ENCODE measurements at places on chromosomes 3 and 15.

DNA sequence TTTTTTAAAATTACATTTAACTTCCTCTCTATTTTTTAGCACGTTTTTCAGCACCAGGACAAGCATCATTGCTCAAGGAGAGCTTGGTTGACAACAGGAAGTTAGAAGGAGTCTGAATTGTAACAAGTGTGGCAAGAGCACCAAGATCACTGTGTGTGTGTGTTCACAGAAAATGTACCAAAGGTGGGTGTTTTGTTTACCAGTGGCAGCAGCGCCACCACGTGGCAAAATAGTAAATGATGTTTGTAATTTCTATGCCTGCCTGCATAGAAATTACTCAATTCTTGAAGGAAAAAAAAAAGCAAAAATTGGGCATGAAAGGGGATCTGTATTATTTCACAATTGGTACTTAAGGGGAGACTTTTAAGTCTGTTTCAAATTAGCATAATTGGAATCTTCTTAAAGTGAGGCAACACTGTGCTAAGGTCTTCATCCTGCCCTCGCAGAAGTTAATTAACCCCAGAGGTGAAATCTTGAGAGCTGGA, 7.4 kb upstream of the U2SURP start:
- peak; percentile 75 for DNase-seq

GRCh38 chr15:82792068-82792467, 13.8 kb downstream of the FSD2 start:
- DNase-seq = no peak

DNA sequence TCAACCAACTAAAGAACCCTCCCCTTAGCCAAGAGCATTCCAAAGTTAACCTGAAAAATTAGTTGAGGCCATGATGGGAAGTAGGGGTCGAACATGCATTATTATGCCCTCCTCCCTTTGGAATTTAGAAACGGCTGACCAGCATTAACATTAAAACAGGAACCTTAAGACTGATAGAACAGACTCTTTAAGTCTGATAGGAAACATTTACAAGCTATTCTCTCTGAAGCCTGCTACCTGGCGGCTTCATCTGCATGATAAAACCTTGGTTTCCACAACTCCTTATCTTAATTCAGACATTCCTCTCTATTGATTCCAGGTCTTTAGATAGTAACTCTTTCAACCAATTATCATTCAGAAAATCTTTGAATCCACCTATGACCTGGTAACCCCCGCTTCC, 331.0 kb downstream of the CGGBP1 start:
- no peak for DNase-seq

GRCh38 chr15:69194854-69195253, 34.4 kb downstream of the GLCE start:
- DNase-seq = no peak

DNA sequence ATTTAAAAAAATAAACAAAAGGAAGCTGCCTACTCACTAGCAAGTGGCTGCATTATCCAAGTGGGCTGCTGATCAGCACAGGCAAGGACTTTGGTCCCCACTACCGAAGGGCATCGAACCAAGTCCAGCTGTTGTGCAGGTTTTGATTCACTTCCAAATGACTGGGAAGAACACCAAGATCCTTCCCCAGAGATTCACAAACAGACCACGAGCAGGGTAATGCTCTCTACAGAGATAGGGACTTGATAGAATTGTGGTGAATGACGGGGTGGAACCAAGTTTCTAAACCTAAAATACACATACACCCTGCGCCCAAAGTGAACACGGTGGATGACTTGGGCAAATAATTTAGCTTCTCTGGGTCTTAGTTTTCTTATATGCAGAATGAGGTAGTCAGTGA, 203.7 kb upstream of the ICE2 start:
- DNase-seq = no peak

GRCh38 chr3:191380001-191380400, 49.7 kb upstream of the UTS2B start:
- no peak for DNase-seq

GRCh38 chr3:136632625-136633081, 119.5 kb downstream of the STAG1 start:
- DNase-seq = no peak

GRCh38 chr3:25277503-25277902, 150.6 kb upstream of the RARB start:
- DNase-seq = no peak

DNA sequence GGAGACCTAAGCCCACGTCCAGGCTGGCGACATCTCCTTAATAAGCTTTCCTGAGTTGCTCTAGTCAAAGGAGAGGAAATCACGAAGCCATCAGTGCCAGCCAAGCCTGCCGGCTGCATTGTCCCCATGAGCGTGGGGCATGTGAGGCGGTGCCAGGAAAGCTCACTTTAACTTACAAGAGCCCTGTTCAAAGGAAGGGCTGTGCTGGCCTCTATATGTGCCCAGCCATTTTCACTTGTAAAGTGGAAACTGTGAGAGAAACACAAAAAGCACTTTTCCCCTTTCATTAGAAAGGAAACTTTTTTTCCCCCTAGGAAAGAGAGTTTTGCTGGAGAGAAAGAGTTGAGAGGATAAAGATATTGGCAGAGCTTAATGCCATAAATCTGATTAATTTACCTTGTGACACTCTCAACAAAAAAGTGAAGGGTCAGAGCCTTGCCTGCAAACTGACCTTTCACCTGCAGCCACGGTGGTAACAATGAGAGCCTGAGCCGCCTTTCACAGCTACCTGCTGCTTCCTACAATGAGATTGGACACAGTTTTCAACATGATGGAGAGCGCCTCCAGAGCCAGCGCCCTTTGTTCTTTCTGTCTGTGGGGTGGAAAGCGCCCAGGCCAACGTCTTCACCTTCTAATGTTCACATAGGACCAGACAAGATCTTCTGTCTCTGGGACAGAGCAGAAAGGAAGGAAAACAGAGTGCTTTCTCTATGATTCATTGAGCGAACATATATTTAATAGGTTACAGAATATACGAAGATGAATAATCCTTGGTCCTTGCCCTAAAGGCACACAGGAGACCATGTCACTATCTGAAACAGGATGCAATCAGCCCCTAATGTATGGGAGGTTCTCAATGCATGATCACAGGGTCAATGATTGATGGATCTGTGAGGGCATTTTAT, 233.1 kb upstream of the HES1 start:
- DNase-seq = no peak

DNA sequence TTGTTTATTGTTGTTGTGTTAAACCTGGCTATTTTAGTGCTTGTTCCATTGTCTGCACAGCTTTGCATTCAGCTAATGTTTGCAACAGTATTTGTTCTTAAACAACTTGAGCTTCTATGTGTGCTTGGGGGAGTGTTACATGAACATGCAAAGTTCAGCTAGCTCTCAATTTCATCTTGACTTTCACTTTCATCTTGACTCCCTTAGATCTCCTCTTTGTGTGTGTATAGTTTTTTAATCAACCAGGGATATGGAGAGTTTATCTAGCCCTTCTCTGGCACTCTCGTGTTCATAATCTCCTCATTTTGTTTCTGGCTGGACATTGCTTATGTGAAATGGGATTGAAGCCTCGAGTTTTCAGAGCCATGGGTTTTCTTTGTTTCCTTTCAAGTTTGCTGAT, 212.4 kb upstream of the ZBTB20 start:
- DNase-seq = peak; percentile 27

DNA sequence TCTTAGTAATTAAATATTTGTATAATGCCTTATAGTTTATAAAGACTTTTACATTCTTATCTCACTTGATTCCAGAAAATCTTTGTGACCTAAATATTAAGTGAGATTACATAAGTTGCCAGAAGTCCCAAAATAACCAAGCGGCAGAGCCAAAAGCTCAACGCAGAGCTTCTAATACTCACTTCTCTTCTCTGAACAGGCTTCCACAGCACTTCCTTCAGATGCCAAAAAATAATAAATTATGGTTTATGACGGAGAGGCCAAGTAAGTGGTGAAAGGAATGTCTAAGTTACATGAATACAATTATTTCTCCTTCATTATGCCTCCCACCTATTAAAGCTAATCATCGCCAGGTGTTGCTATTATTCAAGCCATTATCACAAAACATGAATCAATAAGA, 110.3 kb downstream of the GBE1 start:
- no peak for DNase-seq

DNA sequence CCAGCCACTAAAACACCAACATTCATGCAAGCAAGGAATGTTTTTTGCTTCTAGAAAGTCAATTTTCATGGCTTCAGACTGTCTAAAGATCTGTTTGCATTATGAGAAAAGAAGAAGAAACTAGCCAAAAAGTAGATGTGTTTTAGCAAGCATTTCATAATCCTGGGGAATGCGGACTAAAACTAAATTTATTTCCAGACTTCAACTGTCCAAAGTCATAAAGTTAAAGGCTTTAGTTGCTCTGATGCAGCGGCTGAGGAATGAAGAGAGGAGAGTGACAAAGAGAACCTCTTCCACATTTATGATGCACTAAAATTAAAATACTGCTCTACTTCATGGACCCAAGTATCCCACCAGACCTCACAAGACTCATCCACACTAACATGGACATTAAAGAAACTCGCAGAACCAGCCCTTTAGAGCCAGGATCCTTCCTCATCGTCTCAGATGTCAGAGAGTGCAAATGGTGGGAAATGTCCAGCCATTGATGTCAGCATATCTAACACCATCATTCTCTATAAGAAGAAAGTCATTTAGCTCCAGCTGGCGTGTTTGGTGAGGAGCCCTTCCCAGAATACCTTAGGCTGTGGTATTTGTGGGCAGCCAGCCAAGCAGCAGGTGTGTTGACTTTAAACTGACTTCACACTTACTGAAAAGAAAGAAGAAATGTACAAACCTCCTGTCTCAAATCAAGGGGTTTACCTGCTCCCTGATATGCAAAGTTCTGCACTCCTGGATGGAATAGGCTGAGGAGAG, 17.4 kb downstream of the FYCO1 start:
- peak; percentile 87 for DNase-seq

- no peak for DNase-seq
Measured at GRCh38 chr15:48696627-48697312, 51.3 kb upstream of the FBN1 start.

DNA sequence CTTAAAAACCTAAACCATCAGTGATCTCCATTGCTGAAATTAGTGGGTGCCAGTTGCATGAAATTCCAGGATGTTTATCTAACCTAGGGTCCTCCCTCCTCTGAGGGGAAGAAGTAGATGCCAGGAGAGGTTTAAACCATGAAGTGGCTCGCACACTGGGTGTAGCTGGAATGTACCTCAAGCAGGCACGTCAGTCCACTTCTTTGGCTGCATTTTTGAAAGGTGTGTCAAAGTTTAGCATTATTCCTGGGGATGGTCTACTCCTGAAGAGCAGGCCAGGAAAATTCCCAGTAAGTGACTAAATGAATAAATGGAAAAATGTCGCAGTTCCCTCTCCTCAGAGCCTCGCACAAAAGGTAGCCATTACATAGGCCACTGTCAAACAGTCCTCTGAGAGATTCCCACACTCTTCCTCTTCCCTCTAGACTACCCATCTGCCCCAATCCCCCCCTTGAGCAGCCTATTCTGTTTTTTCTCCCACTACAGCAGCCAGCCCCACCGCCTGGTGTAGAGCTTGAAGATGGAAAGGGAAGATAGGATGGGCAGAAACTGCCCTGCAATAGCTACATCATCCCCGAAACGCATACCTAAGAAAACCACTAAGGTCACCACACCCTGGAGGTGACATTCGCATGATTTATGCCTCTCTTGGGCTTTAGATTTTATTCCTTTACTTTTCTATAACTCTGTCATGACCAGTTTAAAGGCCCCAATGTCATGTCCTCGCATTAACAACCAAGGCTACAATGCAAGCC, 655 bp upstream of the TMOD3 start:
- DNase-seq = no peak

DNA sequence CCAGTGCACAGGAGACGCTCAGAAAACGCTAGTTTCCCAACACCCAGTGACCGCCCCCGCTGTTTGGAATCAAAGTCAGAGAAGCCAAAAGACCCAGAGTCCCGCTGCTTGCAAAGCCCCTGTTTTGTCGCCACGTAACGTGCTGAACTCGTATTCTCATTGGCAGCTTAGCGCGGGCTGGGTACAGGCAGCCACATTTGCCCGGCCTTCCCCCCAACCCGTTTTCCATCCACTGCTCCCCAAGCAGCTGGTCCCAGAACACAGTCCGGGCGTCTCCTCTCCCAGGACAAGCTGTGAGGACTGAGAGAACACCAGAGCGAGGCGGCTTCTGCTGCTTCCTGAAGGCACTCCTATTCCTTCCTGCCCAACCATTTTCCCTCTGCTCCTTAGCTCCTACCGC, 54.8 kb downstream of the RASGRF1 start:
- no peak for DNase-seq

GRCh38 chr15:89087161-89087829, 961 bp upstream of the ABHD2 start:
- DNase-seq = no peak

GRCh38 chr15:42193383-42193782, 14.7 kb downstream of the VPS39 start:
- peak; percentile 62 for DNase-seq

- DNase-seq = no peak
Measured at GRCh38 chr15:45253330-45253729, 1.3 kb downstream of the SLC28A2 start.

DNA sequence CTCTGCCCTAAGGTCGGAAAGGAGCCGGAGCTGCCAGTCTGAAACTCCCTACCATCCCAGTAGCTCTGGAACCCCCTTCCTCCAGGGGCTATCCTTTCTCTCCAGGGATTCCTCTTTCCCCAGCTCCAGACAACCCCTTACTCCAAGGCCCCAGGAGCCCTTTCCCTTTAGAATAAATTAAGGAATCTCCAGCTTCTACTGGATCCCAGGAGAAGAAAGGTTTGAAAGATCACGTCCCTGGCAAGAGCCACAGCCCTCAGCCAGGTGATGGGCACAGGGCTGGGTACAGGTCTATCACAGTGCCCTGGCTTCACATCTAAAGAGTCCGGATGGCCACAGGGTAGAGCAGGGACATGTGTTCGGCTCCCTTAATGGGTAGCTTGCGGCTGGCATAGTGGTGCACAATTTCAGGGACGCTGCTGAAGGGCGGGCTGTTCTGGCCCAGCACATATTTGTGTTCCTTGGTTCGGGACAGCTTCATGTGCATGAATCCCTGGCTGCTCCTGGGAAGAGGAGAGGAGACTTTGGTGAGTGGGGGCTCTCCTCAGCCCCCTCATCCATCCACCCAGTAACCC, 20.0 kb downstream of the SHF start:
- no peak for DNase-seq

DNA sequence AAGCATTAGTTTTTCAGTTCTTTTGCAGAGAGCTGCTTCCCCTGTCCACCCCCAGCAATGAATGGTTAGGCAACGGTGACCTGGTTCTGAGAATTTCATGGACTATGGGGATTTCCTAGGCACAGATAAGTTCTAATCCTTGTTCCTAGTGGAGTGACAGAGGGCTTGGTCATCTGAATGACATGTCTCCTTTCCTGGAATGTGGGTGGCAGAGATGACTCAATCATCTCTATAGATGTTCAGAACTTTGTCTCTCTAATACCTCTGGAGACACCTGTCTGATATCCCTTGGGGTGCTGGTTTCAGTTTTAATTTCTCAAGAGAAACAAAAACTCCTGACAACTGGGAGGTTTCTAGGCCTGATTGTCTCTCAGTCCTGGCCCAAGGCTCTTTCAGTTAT, 10.4 kb downstream of the PLA2G4E start:
- peak; percentile 41 for DNase-seq
